ENCODE measurements at places on chromosomes 1 and 21.

DNA sequence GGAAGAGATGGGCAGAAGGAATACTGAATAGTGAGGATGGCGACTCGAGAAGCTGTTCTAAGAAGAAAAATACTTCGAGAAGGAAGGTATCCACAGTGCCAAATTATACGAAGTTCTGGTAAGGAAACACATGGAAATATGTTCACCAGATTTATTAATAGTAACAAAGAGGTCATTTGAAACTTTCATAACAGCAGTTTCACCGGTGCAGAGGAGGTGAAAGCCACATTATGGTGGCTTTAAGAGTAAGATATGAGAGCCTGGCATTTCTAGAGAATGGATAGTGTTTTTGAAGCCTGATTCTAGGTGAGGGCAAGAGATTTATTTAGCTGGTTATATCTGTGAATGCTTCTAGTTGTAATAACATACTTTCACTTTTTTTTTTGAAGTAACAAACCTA, 56.2 kb downstream of the DPYD start:
- DNase-seq = no peak

DNA sequence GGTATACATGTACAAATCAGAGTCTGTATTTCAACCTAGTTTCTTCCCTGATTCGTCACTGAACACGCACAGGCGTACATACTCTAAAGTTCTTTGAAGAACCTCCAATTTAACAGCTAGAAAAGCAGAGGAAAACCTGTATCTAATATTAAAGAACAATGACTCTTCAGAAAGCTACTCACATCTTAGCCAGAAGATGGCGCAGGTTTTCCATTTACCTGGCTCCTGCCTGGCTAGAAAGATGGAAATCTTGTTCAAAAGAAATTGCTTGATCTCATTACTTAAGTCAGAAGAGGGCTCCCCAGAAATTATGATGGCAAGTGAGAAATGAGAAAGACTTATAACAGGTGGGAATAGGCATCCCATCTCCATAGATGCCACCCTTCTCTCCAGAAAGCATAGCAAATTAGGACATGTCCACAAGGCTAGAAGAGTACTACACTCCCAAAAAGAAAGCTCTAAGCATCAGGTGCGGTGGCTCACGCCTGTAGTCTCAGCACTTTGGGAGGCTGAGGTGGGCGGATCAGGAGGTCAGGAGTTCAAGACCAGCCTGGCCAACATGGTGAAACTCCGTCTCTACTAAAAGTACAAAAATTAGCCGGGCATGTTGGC, 19.0 kb upstream of the L1TD1 start:
- no peak for DNase-seq

DNA sequence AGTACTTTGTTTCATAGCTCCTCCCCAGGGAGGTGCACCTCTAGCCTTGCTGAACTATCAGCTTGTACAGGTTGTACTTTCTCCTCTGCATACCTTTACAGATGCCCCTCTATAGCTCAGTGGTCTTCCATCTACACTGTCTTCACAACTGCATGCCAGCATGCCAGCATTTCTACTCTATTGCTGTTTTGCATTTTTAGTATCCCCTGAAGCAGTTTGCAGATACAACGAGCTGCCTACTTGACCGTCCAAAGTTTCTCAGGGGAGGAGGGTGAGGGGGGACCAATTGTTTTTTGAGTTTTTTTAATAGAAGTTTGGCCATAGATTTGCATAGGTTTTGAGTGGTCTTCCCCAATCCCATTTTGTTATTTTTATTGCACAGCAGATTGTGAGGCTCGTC, 27.6 kb upstream of the CTH start:
- no peak for DNase-seq

GRCh38 chr1:200535605-200536004, 84.9 kb downstream of the KIF14 start:
- no peak for DNase-seq

DNA sequence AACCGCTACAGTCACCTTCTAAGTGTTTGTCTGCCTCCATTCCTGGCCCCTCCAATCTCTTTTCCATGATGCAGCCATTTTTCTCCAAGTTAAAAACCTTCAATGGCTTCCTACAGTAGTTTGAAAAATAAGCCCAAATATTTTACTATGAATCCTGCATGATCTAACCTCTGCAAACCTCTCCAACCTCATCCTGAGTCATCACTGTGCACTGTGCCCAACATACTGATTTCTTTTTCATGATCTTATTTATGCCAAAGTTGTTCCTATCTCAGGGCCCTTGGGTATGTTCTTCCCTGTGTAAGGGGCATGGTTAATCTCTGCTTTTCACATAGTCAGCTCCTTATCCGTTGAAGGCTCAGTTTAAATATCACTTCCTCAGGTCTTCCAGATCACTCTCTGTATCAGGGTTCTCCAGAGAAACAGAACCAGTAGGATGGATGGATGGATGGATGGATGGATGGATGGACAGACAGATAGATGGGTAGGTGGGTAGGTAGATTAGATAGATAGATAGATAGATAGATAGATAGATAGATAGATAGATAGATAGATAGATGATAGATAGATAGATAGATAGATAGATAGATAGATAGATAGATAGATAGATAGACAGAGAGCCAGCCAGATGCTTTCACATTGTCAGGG, 18.1 kb upstream of the PTPN14 start:
- DNase-seq = no peak

GRCh38 chr1:95622609-95623008, 388.6 kb downstream of the RWDD3 start:
- no peak for DNase-seq

DNA sequence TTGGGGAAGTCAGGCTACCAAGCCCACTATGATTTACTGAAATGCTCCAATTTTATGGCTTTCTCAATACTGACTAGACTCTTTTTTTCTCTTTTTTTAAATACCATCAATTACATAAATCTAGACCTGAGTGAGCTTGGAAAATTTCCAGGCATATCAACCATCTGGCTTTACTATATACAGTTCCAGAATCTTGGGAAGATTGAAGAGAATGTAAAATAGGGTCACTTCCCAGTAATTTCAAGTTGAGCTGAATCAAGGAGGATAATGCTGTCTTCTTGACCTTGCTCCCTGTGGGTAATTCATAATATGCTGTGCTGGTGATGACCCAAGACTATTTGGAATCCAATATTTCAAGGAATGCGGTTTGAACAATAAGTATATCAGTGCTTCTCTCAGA, 108.1 kb downstream of the MAP3K21 start:
- no peak for DNase-seq

- peak; percentile 64 for DNase-seq
Measured at GRCh38 chr1:1212780-1213344, 1.1 kb downstream of the TNFRSF4 start.

- no peak for DNase-seq
Measured at GRCh38 chr1:196409586-196409985, 198.7 kb downstream of the KCNT2 start.

DNA sequence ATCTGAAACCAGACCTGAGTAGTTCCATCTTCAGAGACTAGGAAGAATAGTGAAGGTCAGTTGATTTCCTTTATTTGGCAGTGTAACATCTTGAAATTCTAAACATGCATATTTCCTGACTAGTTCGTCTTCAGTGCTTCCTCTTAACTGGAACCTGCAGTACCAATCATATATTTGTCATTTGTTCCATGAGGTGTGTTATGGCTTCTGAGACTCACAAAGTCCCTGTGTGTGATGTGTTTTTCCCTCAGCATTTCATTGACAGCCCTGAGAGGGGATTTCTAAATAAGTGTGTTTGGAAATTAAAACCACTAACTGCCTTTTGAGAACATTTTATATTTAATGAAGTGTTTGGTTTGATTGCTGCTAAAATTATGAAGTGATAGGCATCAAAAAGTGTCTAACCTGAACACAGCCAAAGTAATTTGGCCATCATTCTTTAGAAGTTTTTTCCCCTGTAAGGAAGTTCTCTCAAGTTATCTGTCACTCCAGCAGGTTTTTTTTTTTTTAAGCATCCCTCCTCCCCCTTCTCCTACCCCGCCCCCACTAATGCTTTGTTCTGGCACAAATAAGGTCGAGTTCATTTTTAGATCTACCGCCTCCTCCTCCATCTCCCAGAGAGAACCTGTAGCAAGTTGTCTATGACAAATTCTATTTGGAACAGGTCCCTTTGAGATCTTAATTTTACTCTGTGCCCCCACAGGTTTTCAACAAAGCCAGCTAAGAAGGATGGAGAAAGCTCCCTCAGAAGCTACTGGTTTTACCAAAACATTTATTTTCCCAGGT, 61.4 kb downstream of the TMEM200B start:
- peak; percentile 33 for DNase-seq

DNA sequence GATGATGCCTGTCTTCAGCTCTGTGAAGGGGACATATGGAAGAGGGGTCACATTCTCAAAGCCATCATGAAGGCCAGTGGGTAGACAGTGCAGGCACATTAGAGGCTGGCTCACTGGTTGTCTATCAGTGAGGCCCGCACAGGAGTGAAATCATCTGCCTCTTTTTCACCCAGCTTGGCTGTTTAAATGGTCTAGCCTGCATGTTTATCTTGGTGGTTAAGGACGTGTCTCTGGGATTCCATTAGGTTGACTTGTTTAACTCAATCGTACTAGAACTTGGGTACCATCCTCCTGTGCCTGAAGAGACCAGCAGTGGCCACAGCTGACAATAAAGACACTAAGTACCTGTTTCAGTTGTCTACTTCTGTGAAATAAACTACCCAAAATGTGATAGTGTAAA, 219.3 kb downstream of the PLPP3 start:
- DNase-seq = no peak

DNA sequence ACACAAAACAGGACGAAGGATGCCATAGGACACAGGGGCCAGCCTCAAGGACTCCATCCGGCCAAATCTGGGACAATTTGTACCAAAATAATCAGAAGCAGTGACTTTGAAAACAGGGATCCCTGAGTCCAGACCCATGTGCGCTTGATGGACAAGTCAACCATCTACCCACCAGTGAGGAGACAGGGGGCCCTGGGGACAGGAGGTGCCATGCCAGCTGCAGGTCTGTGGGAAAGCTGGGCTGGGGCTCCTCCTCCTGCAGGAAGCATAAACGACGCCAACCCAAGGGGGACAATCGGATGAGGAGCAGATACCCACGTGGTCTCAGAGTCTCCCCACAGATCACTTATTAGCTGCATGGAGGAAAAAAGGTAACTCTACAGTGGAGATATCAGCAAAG, 50.6 kb downstream of the NPHP4 start:
- DNase-seq = no peak

DNA sequence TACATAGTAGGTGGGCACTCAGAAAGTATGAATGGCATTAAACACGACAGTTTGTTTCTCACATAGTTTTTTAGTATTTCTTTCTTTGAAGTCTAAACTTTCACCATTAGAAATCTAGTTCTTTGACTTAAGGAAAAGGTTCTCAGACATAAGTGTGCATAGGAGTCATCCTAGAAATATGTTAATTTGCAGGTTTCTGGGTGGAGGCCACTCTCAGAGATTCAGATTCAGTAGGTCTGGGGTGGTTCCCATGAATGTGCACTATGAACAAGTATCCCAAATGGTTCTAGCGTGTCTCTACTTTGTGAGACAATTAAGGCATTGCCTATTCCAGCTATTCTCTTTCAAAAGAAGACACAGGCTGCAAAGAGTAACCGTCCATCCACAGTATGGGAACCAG, 119.3 kb downstream of the NGF start:
- DNase-seq = no peak

DNA sequence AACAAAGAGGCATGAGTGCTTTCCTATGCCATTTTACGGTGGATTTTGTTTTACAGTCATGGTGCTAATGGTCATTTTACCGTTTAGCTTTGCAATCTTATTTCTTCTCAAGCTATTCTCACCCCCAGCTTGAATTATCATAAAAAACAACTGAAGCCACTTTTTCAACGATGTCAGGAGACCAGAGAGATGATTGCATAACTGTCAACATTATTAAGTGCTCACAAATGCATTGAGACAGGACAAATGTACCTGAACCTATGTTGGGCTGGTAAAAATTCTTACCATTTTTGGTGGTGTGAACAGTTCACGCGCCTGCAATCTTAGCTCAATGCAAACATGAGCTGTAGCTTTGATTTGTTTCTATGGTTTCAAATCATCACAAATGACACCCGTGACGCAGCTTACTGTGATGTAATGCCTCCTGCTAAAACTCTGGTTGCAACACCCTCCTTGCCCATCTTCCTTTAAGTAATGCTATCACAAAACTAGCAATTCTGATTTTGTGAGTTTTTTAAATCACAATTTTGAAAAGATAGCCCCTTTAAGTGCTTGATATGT, 104.4 kb downstream of the UCHL5 start:
- DNase-seq = no peak

DNA sequence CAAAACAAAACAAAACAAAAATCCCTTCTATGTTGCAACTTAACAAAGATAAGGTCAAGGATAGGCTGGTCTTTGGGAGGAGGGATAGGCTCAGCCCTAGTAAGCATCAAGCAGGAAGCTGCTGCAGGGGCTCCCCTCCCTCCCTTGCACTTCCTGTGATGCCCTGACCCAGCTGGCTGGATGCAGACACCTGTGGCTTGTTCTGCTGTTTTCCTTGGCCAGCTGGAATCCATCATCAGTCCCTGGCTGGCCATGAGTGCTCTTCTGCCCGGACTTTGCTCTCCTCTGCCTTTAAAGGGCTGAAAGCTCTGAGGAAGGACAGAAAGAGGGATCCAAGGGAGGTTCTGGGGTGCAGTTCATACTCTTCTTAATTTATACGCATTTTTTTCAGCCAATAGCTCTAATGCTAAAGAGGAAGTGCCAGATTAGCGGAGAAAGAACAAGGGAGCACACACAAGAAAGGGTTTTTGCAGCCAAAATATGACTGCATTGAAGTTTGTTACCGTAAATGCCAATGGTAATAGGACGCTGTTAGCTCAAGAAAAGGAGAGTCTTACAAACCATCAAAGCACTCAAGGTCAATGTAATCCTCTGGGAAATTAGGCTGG, 19.9 kb upstream of the UBE2U start:
- no peak for DNase-seq

DNA sequence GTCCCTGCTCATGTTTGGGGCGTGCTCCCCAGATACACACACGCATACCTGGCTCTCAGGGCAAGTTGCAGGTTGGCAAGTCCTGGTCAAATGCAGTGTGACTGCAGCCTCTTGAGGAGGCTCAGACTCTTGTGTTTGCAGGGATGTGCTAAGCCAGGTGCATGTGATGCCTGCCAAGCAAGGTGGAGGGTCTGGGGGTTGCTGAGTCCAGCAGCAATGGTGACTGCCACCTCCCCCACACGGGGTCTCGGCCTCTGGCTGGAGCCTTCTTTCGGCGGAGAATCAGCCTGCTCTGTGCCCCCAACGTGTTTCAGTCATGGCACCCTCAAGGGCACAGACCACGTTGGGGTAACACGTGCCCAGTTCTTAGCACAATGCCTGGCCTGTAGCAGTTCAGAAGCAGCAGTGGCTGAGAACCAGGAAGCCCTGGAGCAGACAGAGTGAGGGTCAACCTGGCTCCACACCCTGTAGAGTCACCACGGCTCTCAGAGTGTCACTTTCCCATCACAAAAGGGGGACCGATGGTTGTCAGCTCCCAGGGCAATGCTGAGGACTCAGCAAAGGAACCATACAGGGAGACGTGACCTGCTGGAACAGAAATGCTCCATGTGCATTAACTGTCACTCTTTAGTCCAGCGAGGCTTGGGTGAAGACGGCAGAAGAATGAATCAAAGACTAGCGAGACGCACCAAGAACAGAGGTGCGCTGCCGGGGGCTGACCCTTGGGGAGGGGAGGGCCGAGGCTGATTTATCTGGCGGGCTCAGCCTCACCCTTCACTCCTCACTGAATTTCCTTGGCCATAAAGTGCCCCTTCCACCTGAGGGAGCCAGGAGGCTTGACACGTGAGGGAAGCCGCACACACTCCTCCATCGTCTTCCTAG, 109.0 kb downstream of the PGBD5 start:
- no peak for DNase-seq
